ENCODE measurements at places on chromosomes 13 and 19.

DNA sequence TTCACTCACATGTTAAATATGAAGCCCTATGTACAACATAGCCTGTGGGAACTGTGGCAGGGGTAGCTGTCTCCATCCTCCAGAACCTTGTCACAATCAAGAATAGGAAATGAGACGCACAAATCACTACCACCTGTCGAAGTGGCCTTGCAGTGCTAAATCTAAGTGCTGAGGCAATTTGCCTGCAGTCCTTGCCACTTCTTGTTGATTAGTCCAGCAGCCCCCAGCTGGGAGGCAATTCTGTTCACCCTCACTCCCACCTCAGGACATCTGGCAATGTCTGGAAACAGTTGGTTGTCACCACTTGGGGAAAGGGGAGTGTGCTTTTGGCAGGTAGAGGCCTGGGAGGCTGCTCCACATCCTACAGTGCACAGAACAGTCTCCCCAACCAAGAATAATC, 10.7 kb downstream of the RFX2 start:
- DNase-seq, result no peak

- DNase-seq, result no peak
Measured at GRCh38 chr19:4059891-4060620, 6.6 kb downstream of the ZBTB7A start.

- DNase-seq, result no peak
Measured at GRCh38 chr19:42548552-42548951, 20.3 kb upstream of the CEACAM1 start.

GRCh38 chr19:15453091-15453578, 3.4 kb upstream of the WIZ start:
- no peak for DNase-seq

DNA sequence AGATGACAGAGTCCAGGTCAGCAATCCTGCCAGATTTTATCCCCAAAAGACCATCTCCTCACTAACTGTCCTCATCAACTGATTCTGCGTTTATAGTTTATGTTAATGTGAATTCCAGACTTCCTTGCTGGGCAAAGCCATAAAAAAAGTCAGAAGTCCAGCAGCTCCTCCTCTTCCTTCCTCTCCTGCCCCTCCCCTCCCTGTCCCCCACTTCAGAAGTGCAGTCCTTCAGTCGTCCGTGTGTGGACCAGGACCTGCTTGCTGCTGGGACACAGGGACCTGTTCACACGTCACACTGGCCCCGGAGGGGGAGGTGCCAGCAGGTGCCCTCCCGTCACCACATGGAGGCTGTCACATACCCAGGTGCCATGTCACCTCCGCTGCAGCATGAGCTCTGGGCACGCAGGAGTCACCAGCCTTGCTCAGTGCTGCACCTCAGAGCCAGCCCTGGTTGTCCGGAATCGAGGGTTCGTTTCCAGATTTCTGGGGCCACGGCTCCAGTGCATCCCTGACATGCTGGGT, 4.0 kb upstream of the MCF2L start:
- no peak for DNase-seq
